Ovary (tissue), 10 donors: ENCODE measurements at places on chromosomes 7 and 10. TPM values are rescaled to one million over a fixed set of nuclear protein-coding genes. Genes with fewer than 3 reads are reported as not detected.
A peak's percentile ranks its signal among the peaks of the same experiment; 100 is the strongest.

The DENND2A gene
- 16.8 TPM for total RNA-seq

The PRKAR2B gene
- 37.7 TPM for total RNA-seq

DNA sequence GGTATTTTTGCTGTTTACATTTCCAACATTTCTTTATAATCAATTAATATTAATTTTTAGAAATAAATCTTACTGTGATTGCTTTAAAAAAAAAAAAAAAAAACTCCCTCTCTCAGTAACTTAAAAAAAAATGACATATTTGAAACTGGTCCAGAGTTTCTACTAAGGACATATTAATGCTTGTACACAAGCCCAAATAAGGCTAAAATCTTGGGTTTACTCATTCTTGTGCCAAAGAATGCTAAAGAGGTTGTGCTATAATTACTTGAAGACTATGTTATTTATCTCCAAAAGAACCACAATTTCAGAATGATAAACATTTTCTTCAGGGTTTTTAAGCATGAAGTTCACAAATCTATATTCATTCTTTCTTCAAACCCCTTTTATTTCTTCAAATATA, 39.4 kb upstream of the PHF14 start:
- DNase-seq, result no peak
- H3K27me3 ChIP-seq, result no peaks in the 10 kb centered on the region
- H3K36me3 ChIP-seq, result no peaks in the 10 kb centered on the region
- H3K4me3 ChIP-seq, result no peak overlapping the region

The UBE2H gene
- total RNA-seq, result 64.7 TPM

The GCK gene
- total RNA-seq, result 2.8 TPM

GRCh38 chr10:806451-807162, 117.1 kb upstream of the DIP2C start:
- no peak for DNase-seq
- H3K27me3 ChIP-seq, result no peaks in the 10 kb centered on the region
- no peak overlapping the region for H3K27ac ChIP-seq
- no peaks in the 10 kb centered on the region for H3K36me3 ChIP-seq

GRCh38 chr10:63466144-63466935, 563 bp upstream of the JMJD1C start:
- peak overlapping the region; percentile 92 for H3K27ac ChIP-seq
- H3K36me3 ChIP-seq, result no peaks in the 10 kb centered on the region
- no peaks in the 10 kb centered on the region for H3K27me3 ChIP-seq
- no peaks in the 10 kb centered on the region for H3K4me1 ChIP-seq
- no peak for DNase-seq

DNA sequence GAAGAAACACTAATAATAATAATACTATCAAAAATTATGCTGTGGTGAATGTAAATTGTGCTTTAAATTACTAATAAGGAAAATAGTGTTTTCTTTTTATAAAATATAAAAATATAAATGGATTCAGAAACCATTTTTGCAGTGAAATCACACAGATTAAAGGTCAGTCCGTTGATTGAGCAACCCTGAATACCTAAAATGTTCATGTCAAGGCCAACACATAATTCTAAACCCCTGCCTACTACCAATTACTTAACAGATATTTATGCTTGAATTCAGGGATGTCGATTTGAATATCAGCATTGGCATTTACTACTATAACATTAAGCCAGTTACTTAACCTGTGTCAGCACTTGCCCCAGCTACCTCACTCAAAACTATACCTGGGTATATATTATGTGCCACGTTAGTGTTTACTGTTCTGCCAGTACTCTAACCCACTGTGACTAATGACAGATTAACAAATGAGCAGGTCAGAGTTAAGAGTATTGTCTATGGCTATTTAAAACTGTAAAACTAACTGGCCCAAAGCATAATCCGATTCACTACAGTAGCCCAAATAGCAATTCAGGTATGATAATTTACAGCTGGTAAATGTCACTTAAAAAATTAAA, 165.0 kb downstream of the KMT2E start:
- H3K36me3 ChIP-seq, result no peaks in the 10 kb centered on the region
- H3K27me3 ChIP-seq, result no peaks in the 10 kb centered on the region
- no peak overlapping the region for H3K4me3 ChIP-seq
- no peak for DNase-seq

The LRRC72 gene
- total RNA-seq, result not detected

The CAMK2B gene
- 1.4 TPM for total RNA-seq

- no peak overlapping the region for H3K4me3 ChIP-seq
- H3K27me3 ChIP-seq, result no peaks in the 10 kb centered on the region
- H3K27ac ChIP-seq, result no peak overlapping the region
- no peaks in the 10 kb centered on the region for H3K36me3 ChIP-seq
- peaks cover 2% of the 10 kb centered on the region for H3K4me1 ChIP-seq
These were observed 116.1 kb upstream of the PALS2 start for GRCh38 chr7:24457219-24457558.

DNA sequence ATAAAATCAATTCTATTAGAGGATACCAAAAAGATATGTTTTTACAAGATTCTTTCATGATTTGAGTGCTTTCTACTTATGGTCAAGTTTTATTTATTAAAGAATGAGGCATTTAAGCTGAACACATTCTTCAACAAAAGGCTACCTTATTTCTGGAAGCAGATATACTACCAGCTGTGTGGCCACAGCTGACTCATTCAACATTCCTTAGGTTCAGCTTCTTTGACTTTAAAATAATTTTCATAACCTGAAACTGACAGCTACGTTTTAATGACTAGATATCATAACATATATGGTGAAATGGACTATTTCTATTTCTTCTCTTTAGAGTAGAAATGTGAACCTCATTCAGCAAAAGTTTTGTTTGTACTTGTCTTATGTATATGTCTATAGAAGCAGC, 414.2 kb upstream of the SEMA3C start:
- H3K27me3 ChIP-seq, result no peaks in the 10 kb centered on the region
- no peak overlapping the region for H3K4me3 ChIP-seq
- H3K4me1 ChIP-seq, result no peaks in the 10 kb centered on the region
- no peak for DNase-seq

- H3K4me1 ChIP-seq, result no peaks in the 10 kb centered on the region
- H3K36me3 ChIP-seq, result no peaks in the 10 kb centered on the region
- H3K27me3 ChIP-seq, result no peaks in the 10 kb centered on the region
- no peak overlapping the region for H3K27ac ChIP-seq
These were observed 288.9 kb upstream of the SEMA3C start for GRCh38 chr7:81207801-81208200.

DNA sequence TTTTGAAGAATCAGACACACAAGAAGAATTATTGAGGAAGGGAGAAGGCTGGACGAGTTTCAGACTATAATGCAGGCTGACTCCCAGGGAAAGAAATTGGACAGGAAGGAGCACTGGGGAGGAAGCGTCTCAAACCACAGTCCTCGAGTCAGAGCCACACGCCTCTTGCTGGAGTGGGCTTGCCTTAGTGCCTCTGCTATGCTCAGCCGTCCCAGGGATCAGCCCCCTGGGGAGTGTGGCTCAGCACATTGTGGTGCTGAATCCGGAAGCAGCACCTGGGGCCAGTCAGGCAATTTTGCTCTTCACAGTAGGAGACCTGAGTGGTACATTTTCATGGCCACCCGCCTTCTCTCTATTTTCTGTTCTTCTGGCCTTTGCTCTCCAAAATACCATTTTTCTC, 67.4 kb upstream of the SLC35G1 start:
- no peaks in the 10 kb centered on the region for H3K4me1 ChIP-seq
- no peak overlapping the region for H3K27ac ChIP-seq
- no peaks in the 10 kb centered on the region for H3K36me3 ChIP-seq
- no peak for DNase-seq
- no peak overlapping the region for H3K4me3 ChIP-seq

The SEPTIN7 gene
- 141 TPM for total RNA-seq

The LIPJ gene
- 0.25 TPM for total RNA-seq

GRCh38 chr10:45421221-45422097, 47.4 kb downstream of the ALOX5 start:
- no peak for DNase-seq
- no peak overlapping the region for H3K27ac ChIP-seq
- peaks cover 6% of the 10 kb centered on the region for H3K4me1 ChIP-seq
- no peak overlapping the region for H3K4me3 ChIP-seq

The POLL gene
- total RNA-seq, result 31.0 TPM

The LANCL2 gene
- 19.6 TPM for total RNA-seq

GRCh38 chr7:44292876-44293560, 32.4 kb downstream of the CAMK2B start:
- no peak overlapping the region for H3K27ac ChIP-seq
- H3K36me3 ChIP-seq, result no peaks in the 10 kb centered on the region
- H3K4me1 ChIP-seq, result peaks cover 16% of the 10 kb centered on the region
- H3K4me3 ChIP-seq, result no peak overlapping the region
- no peaks in the 10 kb centered on the region for H3K27me3 ChIP-seq
